WTC11 (cell line): ENCODE measurements at places on chromosomes 1 and 21.

- no peak for DNase-seq
Observed at GRCh38 chr21:45891388-45892155, 90.0 kb upstream of the COL6A1 start.

DNA sequence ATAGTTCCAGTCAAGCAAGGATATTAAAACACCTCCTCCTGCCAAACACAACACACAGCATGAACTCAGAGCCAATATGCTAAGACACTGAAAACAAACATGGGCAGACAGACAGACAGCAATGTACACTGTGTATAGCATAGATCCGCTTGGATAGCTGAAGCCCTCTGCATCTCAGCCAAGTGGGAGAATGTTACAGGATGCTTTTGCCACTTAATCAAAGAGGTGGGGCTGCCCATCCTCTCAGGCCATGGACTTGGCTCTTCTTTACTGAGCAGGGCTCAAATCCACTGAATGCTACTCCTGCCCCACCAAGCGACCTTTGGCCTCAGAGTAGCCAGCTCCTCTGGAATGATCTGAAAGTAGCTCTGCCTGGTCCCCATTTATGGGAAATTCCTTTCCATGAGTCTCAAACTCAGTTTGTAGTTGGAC, 64.7 kb upstream of the NGF start:
- DNase-seq = no peak

GRCh38 chr1:167909691-167910180, 4.2 kb downstream of the ADCY10 start:
- DNase-seq = no peak

DNA sequence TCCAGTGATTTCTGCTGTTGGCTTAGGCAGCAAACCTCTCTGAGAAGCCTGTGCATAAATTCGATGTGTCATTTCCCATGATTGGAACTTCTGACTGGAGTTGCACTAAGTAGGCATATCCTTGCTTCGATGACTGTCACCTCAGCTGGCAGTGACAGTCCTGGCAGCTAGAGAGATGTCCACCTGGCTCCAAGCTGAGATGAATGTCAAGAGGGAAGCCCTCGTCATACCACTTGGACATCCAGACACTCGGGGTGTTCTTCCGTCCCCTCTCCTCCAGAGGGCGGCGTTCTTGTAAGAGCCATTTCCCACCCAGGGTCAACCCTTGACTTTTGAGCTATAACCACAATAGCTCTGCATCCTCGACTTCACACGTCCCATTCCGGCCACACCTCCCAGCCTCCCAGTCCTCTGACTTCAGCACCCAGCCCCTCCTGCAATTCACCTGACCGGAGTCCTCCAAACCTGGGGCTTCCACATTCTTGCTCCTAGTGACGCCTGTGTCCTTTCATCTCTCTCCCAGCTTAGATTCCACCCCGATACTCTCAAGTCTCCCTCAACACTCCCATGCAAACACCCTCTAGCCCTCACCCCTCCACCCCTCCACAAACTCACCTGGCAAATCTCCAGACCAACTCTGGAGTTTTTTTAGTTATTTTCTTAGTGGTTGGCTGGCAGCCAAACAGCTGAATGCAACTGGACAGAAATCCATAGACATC, 17.3 kb downstream of the CA6 start:
- DNase-seq = peak; percentile 80

DNA sequence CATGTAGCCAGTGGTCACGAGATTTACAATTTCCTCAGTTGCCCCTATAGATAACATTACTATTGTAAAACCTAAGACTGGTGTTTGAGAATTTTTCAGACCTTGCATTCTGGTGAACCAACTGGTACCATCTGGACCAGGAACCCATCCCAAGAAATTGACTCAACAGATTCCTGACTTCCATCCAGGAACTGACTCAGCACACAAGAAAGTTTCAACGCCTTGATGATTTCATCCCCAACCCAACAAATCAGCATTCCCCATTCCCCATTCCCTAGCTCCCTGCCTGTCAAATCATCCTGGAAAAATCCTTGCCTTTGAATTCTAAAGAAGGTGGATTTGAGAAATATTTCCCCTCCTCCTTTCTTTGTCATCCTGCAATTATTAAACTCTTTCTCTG, 529.8 kb upstream of the PRMT6 start:
- no peak for DNase-seq
